Activated naive CD8-positive, alpha-beta T cell treated with anti-CD3 and anti-CD28 coated beads for 36 hours (primary cell): ENCODE measurements at places on chromosomes 4 and X. TPM values are rescaled to one million over a fixed set of nuclear protein-coding genes. Genes with fewer than 3 reads are reported as not detected.

Gene MAGEC2
- not detected for total RNA-seq

Gene ELF2
- total RNA-seq: 23.4 TPM

GRCh38 chrX:68878977-68879645 is 50.3 kb downstream of the EFNB1 start:
- DNase-seq: no peak

DNA sequence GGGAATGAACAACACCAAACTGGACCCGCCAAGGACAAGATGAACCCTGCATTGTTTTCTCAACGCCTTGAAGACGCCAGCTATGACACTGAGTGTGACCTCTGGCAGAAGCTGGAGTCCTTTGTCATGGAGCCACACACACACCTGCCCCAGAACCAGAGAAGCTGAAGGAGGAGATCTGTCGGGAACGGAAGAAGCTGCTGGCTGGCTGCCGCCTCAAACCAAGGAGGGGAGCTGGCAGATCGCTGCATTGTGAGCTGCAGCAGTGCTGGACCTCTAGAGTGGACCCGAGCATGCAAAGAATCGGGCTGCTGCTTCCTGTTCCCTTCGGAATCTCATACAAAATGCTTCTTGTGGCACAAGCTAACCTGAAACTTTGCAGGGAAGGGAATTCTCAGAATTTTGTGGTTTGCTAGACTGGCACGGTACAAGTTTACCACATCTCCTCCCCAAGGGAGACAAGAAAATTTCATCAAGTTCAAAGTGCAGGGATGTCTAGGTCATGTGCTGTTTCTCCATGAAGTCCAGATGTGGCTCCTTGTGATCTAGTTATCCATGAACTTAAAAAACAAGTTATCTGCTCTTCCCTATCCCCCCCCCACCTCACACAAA is 23.4 kb upstream of the GLRB start:
- no peak for DNase-seq

DNA sequence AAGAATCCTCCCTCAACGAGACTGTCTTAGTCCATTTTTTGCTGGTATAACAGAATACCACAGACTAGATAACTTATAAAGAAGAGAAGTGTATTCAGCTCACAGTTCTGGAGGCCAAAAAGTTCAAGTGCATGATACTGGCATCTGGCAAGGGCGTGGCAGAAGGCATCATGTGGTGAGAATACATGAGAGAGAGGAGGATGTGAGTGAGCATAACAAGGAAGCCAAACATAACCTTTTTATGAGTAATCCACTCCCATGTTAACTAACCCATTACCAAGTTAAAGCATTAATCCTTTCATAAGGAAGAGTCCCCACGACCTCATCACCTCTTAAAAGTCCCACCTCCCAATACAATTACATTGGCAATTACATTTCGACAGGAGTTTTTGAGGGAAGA is 504.6 kb downstream of the IQCM start:
- DNase-seq: no peak

DNA sequence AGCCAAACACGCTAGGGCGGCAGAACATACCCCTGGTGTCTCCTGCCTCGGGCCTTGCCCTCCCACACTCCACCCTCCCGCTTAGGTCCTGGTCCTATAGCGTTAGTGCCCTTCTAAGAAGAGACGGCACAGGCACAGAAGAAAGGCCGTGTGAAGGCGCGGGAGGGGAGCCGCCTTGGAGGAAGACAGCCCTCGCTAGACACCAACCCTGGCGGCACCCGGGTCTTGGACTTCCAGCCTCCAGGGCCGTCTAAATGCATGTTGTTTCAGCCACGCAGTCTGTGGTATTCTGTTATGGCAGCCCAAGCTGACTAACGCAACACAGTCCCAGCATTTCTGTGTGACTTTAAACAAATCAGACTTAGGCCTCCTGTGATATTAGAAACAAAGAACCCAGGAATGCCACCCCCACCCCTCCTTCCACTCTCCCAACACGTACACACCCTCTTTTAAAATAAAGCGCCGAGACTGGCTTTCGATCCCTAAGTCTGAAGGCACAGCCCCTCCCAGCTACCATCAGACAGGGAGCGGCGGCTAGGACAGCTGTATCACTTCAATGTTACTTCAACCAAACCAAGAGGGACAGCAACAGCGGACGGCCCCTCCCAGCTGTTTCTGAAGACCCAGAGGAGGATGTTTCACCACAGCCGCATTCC is 128.0 kb downstream of the AFAP1 start:
- no peak for DNase-seq

- DNase-seq: no peak
Measured at GRCh38 chrX:24777660-24778059, 83.9 kb downstream of the POLA1 start.

DNA sequence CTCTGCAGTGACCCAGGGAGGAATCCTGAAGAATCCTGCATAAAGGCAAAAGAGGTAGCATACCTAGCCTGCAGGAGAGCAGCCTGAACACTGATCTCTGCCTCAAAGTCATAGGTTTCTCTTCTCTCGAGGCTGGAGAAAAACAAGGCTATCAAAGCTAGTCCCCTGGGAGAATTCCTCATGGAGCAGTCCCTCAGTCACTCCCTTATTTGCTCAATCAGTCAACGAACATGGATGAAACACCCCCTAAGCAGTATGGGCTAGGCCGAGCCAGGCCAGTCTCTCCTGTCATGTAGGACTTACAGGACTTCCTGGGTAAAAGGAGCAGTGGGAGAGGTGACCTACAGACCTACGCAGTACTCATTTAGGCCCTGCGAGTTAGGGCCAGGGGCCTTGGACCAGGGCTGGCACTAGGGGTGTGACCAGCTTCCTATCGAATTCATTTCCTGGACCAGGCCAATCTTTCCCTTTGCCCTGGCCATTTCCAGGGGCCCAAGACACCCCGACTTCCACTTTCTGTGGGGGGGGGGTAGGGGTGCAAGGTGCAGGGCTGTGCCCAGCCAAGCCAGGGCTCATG is 164.1 kb downstream of the EFNB1 start:
- DNase-seq: no peak
